SW 1271 (cell line): ENCODE measurements at places on chromosomes 5 and 9.
A peak's percentile ranks its signal among the peaks of the same experiment; 100 is the strongest.

GRCh38 chr5:98827161-98827560, 53.7 kb downstream of the RGMB start:
- DNase-seq = peak; percentile 59

GRCh38 chr9:116334546-116335150, 181.1 kb downstream of the PAPPA start:
- no peak for DNase-seq

GRCh38 chr9:84374013-84374412, 33.5 kb upstream of the SLC28A3 start:
- DNase-seq = no peak

DNA sequence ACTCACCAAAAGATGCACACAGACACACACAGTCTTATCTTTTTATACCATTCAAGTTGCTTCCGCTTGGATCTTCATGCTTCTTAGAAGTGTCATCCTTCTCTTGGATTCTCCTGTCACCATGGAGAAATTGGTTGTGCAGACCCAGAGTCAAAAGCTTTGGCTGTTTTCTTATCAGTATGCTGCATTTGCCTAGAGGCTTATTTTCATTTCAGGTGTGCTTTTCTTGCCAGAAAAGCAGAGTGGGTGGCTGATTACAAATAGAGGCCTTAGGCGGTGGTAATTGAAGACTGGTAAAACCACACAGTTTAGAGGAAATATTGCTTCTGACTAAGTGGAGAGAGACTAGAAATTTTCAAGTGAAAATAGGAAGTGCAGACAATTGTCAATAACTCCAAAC, 70.2 kb upstream of the TLE4 start:
- DNase-seq = no peak

- no peak for DNase-seq
Measured at GRCh38 chr9:98162613-98163012, 29.8 kb downstream of the CORO2A start.

GRCh38 chr5:97838214-97838613, 655.2 kb upstream of the RIOK2 start:
- peak; percentile 81 for DNase-seq

DNA sequence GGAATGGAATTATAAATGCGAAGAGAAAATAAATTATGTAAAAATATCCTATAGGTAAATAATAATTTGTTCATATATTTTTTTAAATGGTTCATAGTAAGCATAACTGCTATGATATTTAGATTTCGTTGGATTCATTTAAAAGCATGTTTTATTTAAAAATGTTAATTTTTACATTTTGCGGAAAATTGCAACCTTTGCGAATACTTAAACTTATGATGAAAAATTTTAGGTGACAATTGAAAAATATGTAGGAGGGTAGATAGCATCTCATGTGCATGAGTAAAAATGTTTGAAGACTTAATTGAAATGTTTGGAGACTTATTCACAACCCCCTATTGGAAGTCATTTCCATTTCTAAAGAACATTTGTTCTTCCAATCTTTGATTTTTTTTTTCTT, 4.1 kb upstream of the FEM1C start:
- DNase-seq = no peak

- no peak for DNase-seq
Measured at GRCh38 chr5:117587111-117587510, 1012.5 kb upstream of the SEMA6A start.

DNA sequence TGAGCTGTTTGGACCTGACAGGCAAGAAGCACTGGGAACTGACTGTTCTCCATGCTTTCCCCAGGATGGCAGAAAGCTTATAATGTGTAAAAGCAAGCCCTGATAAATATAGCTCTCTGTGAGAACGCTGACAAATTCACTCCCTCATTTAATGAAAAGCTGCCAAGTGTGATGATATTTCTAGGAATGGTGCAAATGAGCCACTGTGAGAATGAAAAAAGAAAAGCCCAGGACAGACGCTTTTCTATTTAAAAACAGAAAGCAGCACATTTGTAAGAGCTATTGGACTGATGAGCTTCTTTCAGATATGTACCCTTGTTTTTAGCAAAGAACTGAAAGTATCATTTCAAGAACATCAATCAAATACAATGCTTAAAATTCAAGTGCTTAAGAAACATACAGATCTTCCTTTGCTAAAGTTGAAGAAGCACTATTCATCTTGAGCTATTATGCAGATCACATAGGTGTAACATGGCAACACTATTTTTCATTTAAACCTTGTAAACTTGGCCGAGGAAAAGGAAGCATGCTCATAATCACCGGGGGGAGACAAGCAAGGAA, 842.6 kb upstream of the ACO1 start:
- DNase-seq = no peak

DNA sequence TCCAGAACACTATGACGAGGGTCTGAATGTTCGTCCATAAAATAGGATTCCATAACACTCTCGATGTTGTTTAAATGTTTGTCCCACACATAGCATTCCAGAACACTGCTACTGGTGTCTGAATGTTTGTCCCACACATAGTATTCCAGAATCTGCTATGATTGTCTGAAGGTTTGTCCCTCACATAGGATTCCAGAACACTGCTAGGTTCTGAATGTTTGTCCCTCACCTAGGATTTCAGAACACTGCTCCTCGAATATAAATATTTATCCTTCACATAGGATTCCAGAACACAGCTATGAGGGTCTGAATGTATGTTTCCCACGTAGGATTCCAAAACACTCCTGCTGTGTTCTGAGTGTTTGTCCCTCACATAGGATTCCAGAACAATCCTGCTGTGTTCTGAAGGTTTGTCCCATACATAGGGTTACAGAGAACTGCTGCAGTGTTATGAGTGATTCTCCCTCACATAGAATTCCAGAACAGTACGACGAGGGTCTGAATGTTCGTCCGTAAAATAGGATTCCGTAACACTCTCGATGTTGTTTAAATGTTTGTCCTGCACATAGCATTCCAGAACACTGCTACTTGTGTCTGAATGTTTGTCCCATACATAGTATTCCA, 215.3 kb downstream of the FOXD4L6 start:
- no peak for DNase-seq

- no peak for DNase-seq
Measured at GRCh38 chr5:89313044-89313443, 430.1 kb upstream of the MEF2C start.

- DNase-seq = peak; percentile 56
Measured at GRCh38 chr9:34591248-34591916, 1.9 kb upstream of the CNTFR start.

GRCh38 chr9:3971391-3972082, 328.3 kb downstream of the GLIS3 start:
- DNase-seq = no peak

DNA sequence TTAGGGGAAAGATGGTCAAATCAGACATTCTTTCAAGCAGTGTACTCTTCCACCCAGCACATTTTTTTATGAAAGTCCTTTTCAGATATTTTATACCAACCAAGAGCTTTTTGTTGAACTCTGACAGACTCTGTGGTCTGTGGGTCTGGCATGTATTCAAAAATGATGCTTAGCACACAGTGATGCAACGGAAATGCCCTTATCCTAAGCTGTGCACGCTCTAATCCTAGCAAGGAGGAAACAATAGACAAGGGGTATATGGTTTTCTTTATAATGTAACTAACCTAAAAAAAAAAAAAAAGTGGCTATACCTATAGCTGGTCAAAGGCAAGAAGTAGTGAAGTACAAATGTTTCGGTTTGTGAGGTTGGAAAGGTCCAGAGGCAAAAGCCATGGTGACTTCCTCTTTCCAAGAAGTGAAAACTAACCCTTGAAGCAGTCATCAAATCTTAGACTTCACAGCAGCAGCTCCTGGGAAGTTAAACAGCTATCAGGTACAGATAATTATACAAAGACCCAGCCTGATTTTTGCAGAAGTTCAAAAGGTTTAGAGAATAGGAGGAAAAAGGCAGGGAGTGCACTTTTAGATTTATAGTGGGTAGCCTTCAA, 82.5 kb downstream of the SEMA6A start:
- DNase-seq = no peak

DNA sequence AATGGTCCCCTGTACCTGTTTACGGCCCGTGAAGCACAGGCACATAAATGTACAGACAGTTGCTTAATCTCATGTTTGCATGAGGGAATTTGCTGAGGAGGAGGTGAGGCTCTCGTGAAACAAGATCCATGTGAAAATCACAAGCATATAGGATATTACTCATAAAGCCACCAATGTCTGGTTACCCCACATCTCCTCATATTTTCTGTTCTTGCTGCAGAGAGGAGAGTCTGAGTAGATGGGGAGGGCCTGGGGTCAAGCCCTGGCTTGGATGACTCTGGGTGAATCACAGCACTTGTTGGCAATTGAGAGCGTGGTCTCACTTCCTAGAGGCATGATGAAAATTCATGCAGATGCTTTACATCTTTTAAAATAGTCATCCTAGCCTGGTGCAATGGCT, 975 bp downstream of the AGXT2 start:
- DNase-seq = no peak

- DNase-seq = no peak
Measured at GRCh38 chr9:136105398-136106135, 10.5 kb upstream of the NACC2 start.

DNA sequence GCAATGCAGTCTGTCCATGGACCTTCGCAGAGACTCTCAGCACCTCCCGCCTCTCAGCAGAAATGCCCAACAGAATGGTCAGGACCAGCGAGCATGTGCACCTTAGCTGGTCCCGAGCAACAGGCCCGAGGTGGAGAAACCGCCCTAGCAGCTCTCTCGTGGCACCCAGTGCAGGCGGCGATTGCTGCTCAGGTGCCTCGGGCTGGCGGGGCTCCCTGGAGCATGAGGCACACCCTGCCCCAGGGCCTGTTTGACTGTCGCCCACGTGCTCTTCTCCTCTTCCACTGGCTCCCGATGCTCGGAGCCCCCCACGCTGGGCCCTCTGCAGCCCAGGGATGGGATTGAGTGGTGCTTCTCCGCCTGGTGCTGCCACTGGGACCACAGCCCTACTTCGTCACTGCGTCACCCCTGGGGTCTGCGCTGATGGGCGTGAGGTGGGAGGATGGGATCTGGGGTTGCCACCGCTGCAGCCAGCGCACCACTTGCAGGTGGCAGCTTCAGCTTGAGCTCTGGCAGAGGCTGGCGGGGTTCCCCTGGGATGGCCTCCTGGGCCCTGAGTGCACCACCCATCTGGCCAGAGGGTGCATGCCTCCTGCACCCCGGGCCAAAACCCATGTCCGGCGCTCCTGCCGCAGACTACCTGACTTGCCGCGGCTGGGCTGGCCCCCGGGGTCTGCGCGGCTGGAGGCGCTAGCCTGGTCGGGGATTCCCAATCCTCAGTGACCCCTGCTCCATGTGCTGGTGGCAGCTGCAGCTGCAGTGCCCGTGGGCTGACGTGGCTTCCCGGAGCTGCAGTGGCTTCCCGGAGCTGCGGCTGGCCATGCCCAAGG, 244.2 kb downstream of the FOXD4L6 start:
- no peak for DNase-seq

DNA sequence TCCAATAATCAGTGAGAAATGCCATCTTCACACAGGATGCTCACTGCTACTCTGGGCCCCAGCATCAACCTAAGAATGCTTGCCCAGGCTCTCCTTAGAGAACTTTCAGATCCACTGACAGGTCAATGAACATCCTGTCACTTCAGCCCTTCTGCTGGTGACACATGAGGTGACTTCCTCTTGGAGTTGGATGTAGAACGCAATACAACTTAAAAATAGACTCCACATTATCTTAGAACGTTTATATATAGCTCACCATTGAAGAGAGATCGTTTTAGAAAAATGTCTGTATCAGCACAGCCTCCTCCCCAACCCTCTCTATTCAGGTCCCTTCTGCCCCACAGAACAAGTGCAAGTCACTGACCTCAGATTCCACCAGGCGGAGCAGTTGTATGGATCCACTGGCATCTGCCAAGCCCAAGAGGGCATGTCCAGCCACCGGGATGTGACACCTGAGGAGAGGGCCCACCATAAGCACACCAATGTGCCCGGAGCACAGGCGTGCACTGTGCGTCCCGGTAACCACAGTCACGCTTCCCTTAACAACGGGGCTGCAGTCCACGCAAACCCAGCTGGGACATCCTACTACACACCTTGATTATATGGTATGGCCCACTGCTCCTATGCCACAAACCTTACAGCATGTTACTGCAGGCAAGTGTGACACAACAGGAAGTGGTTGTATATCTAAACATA, 2.9 kb downstream of the DPH7 start:
- DNase-seq = no peak

GRCh38 chr5:173582216-173583111, 34.0 kb downstream of the BOD1 start:
- no peak for DNase-seq

DNA sequence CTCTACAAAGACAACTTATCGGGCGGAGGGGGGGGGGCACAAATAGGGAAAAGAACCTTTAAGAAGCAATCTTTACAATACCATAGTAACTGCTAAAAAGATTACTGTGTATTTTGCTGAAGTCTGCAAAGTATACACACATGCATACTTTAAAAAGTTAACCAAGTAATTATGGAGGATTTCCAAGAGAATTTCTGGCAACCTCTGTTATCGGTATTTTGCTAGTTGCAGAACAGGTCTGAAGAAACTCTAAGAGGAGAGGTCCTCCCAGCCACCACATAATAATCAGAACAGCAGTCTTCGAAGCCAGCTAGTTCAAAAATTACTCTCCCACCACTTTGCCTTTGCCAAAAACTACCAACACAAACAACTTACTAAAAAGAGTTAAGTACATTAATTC, 56.1 kb downstream of the UBAP2 start:
- no peak for DNase-seq

- no peak for DNase-seq
Measured at GRCh38 chr9:79257790-79258351, 313.9 kb upstream of the TLE4 start.

GRCh38 chr9:96599298-96599697, 20.3 kb downstream of the CDC14B start:
- no peak for DNase-seq

- DNase-seq = no peak
Measured at GRCh38 chr9:89864257-89864656, 259.4 kb downstream of the GADD45G start.

- no peak for DNase-seq
Measured at GRCh38 chr9:31372799-31373587, 1011.5 kb upstream of the ACO1 start.

- DNase-seq = no peak
Measured at GRCh38 chr5:22541037-22541436, 312.1 kb downstream of the CDH12 start.

DNA sequence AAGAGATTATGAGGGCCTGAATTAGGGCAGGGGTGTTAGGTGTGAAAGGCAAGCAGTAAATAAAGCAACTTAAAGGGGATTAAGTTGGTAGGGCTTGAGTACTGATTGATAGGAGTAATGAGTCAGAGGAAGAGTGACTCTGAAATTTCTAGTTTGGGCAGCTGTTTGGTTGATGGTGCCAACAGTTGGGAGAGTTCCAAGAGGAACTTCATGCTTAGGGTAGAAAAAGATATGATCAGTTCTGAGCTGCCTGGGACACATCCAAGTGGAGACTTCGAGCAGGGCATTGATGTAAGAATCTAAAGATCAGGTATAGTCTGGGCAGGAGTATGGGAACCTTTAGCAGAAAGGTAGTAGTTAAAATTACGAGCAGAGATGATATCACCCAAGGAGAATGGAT, 10.2 kb downstream of the MAMDC2 start:
- DNase-seq = no peak
